Thoracic aorta (tissue), 2 donors: ENCODE measurements at places on chromosomes 3 and 15. TPM values are rescaled to one million over a fixed set of nuclear protein-coding genes. Genes with fewer than 3 reads are reported as not detected.

- no peaks in the 10 kb centered on the region for H3K36me3 ChIP-seq
- H3K4me1 ChIP-seq = peaks cover 53% of the 10 kb centered on the region
- H3K4me3 ChIP-seq = peak overlapping the region; percentile 97
These were observed 1.6 kb downstream of the RAB8B start for GRCh38 chr15:63190769-63191649.

The TJP1 gene
- 78.4 TPM for total RNA-seq

The GUCA1C gene
- not detected for total RNA-seq

DNA sequence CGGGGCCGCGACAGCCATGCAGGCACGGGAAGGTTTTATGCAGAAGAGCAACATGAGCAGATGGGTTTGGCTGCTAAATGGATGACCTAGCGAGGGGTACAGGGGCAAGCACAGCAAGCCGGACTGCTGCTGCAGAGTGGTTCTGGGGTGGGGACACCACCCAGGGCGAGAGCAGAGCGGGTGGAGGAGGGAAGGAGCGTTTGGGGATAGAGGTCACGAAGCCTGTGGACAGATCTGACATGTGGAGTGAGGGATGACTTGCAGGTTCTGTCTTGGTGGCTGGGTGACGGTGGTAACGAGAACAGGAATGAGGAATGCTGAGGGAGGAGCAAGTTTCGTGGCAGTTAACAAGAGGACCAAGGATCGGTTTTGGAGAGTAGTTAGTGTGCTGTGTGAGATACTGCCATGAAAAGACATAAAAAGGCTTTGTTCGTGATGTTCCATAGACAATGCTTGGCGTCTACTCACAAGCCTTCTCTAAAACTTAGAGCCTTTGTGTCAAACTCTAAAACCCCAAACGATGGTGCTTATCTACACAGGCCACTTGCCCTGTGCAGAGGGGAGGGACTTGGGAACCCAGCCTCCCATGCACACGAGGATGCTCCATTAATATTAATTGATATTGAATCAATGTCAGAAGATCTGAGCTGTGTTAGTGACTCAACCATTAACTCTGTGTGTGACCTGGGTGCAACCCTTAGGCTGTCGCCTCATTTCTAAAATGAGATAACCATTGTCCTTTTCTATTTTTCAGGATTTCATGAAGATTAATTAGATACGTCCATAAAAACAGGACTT lies 132.7 kb upstream of the SLC2A2 start:
- H3K4me1 ChIP-seq = no peaks in the 10 kb centered on the region
- no peaks in the 10 kb centered on the region for H3K27me3 ChIP-seq
- H3K27ac ChIP-seq = no peak overlapping the region
- no peak overlapping the region for H3K4me3 ChIP-seq

- no peak overlapping the region for H3K27ac ChIP-seq
- H3K36me3 ChIP-seq = no peaks in the 10 kb centered on the region
- peaks cover 36% of the 10 kb centered on the region for H3K4me1 ChIP-seq
- no peaks in the 10 kb centered on the region for H3K27me3 ChIP-seq
- peak; percentile 57 for DNase-seq
- no peak overlapping the region for H3K4me3 ChIP-seq
These were observed 7.2 kb downstream of the CD276 start for GRCh38 chr15:73691396-73691795.

The MYD88 gene
- 49.7 TPM for total RNA-seq

DNA sequence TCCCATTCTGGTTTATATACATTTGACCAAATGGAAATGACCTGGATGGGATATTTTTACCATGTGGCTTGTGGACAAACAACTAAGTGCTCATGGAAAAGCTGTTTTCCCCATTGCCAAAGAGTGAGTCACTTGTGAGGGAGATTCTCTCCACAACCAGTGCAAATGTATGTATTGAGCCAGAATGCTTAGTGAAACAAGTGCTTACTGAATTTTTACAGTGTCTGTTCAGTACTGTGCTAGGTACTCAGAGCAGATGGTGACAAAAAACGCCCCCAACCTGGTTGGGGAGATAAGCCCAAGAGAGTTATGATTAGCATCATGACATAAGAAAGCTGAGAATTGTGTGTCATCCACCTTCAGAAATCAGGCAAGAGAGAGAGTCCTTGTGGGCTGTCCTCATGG lies 2.3 kb downstream of the CHP1 start:
- H3K4me3 ChIP-seq = no peak overlapping the region
- no peaks in the 10 kb centered on the region for H3K27me3 ChIP-seq
- H3K4me1 ChIP-seq = peaks cover 15% of the 10 kb centered on the region
- H3K27ac ChIP-seq = no peak overlapping the region

- H3K27ac ChIP-seq = no peak overlapping the region
- DNase-seq = no peak
- no peaks in the 10 kb centered on the region for H3K36me3 ChIP-seq
- no peaks in the 10 kb centered on the region for H3K27me3 ChIP-seq
These were observed 181.4 kb upstream of the BCL6 start for GRCh38 chr3:187926620-187927019.

The TNNC1 gene
- 3.0 TPM for total RNA-seq

The LSAMP gene
- 1.9 TPM for total RNA-seq

DNA sequence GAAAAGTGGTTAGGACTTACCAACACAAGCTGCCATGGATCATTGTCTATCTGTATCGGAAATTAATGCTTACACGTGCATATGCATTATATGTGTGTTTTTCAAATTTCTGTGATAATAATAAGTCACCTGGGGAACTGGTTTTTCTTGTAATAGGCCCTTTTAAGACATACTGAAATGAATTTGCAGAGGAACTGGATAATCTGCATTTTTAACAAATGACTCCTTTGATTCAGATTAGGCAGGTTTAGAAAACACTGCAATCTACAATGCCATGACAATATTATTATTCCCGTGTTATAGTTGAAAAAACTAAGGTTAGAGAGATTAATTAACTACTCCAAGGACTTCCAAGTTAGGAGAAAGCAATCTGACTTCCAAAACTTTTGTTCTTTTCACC lies 23.4 kb downstream of the STRIT1 start:
- no peak for DNase-seq
- H3K27me3 ChIP-seq = no peaks in the 10 kb centered on the region
- no peaks in the 10 kb centered on the region for H3K36me3 ChIP-seq
- no peaks in the 10 kb centered on the region for H3K4me1 ChIP-seq
- no peak overlapping the region for H3K27ac ChIP-seq
- no peak overlapping the region for H3K4me3 ChIP-seq

DNA sequence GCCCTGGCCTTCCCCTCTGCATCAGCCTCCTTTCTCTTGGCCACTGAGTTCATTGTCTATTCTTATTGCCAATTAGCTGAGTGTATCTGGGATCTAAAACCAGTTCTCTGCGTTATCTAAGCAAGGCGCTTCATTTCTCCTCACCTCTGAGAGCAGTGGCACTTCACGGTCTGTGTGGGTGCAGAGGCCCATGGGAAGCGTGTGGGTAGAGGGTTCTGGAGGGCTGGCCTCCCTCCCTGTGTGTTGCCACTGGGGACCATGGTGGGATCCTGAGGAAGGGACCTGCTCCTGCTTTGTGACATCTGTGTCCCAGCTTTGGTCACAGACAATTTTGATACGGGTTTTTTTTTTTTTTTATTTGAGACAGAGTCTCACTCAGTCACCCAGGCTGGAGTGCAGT lies 32.7 kb downstream of the EDEM1 start:
- no peak for DNase-seq
- H3K36me3 ChIP-seq = peaks cover 19% of the 10 kb centered on the region
- H3K27me3 ChIP-seq = no peaks in the 10 kb centered on the region
- peaks cover 6% of the 10 kb centered on the region for H3K4me1 ChIP-seq
- H3K4me3 ChIP-seq = no peak overlapping the region
- no peak overlapping the region for H3K27ac ChIP-seq

DNA sequence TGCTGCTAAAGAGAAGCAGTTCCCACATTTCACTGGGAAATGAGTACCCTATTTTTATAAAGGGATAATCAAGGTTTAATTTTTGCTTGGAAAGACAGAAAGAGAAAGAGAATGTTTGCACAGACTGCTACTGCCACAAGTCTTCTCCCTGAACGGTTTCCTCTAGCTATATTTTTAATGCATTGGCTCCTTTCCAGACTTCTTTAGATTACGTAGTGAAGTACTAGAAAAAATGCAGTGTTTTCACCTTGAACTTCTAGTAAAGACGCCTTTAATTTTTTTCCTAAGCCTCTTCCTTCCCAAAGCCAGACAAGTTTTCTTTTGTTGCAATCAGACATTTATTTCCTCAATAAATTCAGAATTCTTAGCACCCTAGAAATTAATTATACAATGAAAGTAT lies 248.3 kb upstream of the CCDC54 start:
- no peaks in the 10 kb centered on the region for H3K36me3 ChIP-seq
- no peak overlapping the region for H3K4me3 ChIP-seq
- no peak for DNase-seq
